Activated CD4-positive, alpha-beta T cell treated with anti-CD3 and anti-CD28 coated beads, Interleukin-2, amount 50 U/mL, for 4 hours (primary cell): ENCODE measurements at places on chromosomes 4 and X.
A peak's percentile ranks its signal among the peaks of the same experiment; 100 is the strongest.

DNA sequence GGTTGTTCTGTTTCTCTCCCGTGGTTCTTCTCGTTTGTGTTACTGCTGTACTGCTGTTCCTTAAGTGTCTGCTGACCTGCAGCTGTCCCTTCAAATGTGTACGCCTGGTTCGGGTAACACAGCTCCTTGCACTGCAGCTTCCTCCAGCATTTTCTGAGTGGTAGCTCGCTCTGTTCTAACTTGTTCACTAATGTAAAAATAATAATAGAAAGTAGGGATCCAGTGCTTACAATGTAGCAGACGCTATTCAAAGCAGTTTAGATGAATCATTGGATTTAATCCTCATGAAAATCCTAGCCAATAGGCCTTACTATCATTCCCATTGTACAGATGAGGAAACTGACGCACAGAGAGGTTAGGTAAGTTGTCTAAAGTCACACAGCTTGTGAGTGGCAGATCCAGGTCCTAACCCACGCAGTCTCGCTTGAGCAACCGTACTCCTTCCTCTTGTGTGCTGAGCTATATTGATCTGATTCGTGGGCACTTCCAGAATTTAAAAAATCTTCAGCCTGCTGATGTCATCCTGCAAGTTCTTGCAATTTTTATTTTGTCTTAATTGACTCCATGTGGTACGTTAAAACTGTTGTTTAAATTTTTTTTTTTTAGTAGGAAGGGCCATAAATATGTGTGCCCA lies 448.2 kb upstream of the FAT1 start:
- DNase-seq, result no peak

- no peak for DNase-seq
Observed at GRCh38 chrX:118943102-118943501, 31.3 kb upstream of the LONRF3 start.

DNA sequence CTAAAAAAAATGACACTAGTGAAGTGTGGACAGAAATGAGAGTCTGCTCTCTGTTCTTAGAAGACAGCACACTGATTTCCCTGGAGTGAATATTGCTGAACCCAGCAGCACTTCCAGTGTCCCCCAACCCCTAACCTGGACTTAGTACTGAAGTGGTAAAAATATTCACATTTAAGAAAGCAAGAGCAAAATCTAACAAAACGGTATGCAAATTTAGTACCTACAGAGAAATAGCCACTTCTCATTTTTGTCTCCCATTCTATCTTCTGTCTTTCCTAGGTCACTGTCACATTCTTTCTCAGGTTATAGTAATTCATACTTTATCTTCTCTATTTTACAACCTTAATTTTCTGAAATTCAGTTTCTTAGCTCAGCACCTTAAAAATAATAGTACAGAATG lies 274.7 kb downstream of the CFAP299 start:
- no peak for DNase-seq

- DNase-seq, result no peak
Observed at GRCh38 chrX:49972328-49972860, 50.0 kb downstream of the CLCN5 start.

DNA sequence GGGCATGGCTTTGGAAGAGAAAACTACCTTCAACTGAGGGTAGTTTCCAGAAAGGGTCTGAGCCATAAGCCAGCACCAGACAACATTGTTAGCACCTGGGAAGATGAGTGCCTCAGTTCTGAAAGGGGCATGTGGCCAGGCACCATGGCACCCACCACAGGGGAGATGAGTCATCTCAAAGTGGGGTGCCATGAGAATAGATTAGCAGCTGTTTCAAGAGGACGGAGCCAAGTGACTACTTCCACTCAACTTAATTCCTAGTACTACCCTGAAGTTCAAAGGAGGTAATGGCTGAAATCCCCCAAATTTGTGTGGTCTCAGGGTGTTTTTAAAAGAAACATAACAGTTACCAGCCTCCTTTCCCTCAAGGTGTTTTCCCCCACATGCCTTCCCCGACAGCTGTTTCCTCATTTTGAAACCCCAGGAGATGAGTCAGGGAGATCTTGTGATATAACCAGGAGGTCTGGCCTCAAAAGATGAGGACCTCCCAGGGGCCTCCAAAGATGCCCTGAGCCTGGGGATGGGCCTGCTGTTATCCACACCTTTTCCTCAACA lies 27.8 kb upstream of the FTHL17 start:
- no peak for DNase-seq

DNA sequence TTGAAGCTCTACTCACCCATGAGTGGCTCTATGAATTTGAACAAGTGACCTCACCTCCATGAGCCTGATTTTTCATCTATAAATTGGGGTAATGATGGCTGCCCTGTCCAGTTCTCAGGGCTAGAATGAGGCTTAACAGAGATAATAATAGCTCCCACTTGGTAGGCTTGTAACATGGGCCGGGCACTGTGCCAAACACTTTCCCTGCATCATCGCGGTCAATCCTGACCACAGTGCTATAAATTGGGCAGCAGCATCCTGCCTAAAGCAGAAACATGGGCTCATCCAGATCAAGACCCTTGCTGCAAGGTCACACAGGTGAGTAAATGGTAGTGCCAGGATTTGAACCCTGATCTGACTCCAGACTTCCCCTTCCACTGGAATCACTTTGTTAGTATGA lies 12.8 kb downstream of the APLN start:
- no peak for DNase-seq

DNA sequence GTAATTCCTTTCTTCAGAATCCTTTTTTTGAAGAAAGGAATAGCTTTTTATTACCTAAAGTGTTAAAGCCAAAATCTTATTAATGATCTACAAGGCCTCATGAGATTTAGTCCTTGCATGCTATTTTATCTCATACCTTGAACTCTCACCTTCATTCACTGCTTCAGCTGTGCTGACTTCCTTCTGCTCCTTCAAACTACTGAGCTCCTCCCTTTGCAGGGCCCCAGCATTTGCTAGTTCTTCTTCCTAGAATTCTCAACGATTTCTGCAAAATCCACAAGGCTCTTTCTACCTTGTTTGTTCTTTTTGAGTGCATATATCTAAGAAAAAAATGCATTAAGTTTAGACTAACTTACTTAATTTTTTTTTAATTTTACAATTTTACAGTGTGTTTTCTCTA lies 619.5 kb downstream of the EPHA5 start:
- DNase-seq, result no peak

- DNase-seq, result no peak
Observed at GRCh38 chrX:74449937-74450330, 28.6 kb downstream of the SLC16A2 start.

DNA sequence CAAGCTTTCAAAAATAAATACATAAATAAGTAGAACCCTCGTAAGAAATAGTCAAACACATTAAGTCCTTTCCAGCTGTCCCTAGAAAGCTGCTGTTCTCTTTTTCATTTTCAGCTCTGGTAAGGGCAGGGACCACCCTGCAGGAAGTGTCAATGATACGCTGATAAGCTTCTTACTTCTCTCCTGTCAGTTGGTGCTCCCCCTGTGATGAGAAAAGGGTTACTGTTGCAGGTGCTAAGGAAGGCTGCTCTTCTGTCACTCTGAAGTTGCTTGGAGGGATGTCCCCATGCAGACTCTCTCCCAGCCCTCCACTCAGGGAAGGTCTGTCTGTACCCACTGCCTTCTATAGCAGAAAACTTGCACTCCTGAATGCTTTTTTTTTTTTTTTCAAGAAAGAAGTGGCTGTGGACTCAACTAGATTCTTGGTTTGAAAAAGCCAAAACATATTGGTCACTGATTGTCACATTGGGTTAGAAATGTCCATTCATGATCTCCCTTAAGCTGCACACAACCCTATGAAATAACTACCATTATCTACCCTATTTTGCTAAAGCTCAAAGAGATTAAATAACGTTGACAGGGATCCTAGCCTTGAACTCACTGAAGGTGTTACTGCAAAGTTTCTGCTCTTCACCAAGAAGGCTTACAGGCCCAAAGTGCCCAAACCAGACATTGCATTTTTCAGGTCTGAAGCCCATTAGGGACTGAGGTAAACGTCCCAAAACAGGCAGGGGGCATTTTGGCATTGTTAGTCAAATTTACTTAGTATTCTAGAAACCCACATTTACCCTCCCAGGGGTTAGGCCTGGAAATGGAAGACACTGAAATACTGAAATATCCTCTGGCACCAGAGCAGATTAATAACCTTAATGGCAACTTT lies 1.2 kb downstream of the CXCL3 start:
- DNase-seq, result no peak

- DNase-seq, result no peak
Observed at GRCh38 chrX:107565931-107566603, 62.2 kb upstream of the PRPS1 start.

- no peak for DNase-seq
Observed at GRCh38 chr4:105686571-105686970, 21.9 kb downstream of the INTS12 start.

DNA sequence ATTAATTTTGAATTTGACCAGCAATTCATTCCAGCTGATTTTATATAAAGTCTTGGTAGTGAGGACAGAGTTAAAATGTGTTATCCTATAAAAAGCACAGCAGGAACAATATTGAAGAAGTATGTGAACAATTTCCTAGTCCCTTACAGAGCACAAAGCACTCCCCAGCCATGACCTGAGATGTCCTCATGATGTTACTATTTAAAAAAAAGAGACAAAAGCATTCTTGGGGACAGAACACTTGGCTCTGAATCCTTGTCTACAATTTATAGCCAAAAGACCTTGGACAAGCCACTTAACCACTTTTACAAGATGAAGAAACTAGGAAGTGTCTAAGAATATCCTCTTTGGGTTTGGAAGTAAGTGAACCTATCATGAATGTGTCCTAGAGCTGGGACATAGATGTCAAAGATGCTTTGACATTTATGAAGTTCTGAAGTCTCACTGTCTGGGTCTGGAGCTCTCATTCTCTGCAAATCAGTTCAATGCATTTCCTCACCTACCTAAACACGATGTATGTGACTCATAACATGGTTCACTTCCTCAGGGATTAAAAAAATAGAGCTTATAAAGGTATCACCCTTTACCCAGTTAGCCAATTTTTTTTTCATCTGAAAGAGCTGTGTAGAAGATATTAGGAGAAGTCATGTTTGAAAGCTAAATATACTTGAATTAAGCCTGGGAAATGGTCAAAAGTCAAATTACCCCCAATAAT lies 61.4 kb downstream of the IGFBP7 start:
- DNase-seq, result no peak

DNA sequence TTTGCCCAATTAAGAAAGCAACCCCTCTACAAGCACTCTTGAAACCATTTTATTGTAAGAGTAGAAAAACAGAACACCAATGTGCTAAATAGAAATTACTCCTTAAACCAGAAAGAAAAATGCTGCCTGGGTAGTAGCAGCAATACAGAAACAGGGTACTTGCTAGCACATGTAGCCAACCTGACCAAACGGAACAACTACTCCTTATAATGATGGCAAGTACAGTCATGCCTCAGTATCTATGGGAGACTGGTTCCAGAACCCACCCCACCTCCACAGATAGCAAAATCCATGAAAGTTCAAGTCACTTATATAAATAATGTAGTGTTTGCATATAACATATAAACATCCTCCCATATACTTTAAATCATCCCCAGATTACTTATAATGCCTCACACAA lies 168.8 kb downstream of the ATRX start:
- no peak for DNase-seq

GRCh38 chrX:134545510-134545909 lies 85.5 kb downstream of the HPRT1 start:
- no peak for DNase-seq

GRCh38 chrX:12891171-12891570 lies 15.2 kb upstream of the TLR8 start:
- DNase-seq, result no peak

DNA sequence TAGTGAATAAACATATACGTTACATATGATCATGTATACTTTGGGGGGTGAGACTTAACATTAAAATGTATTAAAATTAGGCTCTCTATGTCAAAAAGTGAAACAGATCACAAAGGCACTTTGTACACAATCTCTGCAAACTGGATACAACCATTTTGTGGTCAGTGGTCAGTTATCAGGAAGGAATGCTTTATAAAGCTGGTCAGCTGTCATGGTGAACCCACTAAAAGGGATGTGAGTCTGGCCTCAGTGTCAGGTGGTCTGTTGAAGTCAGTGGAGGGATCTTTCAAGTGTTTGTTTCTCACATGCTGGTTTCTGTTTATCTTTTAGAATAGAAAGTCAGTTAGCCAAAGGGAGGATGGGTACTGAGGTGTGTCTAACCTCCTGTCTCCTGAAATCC lies 875.5 kb upstream of the INTU start:
- no peak for DNase-seq

DNA sequence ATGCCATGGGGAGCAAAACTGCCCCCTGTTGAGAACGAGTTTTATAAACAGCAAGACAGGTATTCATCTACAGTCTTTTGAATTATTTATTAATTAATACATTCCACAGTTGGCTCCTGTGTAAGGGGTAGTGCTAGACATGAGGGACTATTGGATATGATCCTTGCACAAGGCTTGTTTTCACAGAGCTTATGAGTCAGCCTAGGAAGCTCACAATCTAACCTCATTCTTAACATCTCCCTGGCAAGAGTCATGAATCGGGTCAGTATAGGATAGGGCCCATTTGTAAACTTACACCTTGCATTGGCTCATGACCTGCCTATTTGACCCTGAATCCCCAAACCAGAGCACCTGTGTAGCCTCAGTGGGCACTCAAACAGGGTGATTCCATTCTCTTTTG lies 209.1 kb upstream of the HCCS start:
- no peak for DNase-seq

- DNase-seq, result no peak
Observed at GRCh38 chrX:11108253-11108941, 2.7 kb upstream of the HCCS start.

- DNase-seq, result peak; percentile 61
Observed at GRCh38 chrX:129769467-129770154, 10.1 kb upstream of the SASH3 start.

- DNase-seq, result no peak
Observed at GRCh38 chr4:55706541-55706940, 70.4 kb upstream of the NMU start.

DNA sequence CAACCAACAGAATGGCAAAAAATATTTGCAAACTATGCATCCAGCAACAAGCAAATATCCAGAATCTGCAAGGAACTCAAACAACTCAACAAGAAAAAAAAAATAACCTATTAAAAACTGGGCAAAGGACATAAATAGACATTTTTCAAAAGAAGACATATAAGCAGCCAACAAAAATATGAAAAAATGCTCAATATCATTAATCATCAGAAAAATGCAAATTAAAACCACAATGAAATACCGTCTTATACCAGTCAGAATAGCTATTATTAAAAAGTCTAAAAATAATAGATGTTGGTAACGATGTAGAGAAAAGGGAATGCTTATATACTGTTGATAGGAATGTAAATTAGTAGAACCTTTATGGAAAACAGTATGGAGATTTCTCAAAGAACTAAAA lies 53.4 kb downstream of the WDR19 start:
- DNase-seq, result no peak

- DNase-seq, result no peak
Observed at GRCh38 chr4:5678977-5679376, 29.4 kb downstream of the EVC2 start.

DNA sequence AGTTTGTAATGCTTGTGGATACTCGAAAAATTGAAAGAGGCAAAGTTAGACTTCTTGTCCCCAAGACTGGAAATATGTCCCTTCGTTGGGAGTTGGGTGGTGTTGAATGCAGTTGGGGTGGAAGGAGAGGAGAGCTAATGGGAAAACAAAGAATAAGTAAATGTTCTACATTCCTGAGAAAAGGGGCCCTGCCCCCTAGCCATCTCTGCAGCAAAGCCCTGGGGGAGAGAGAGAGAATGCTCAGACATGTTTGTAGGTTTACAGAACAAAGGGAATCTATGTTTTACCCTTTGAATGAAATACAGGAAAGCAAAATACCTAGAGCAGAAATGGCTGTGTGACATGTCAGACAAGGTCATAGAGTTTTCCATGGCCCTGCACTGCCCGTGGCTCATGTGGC lies 88.1 kb downstream of the RASL11B start:
- DNase-seq, result no peak
